NCI-H2081 treated with DMSO at 0.1 percent for 48 hours (cell line): ENCODE measurements at places on chromosomes 4 and X.

DNA sequence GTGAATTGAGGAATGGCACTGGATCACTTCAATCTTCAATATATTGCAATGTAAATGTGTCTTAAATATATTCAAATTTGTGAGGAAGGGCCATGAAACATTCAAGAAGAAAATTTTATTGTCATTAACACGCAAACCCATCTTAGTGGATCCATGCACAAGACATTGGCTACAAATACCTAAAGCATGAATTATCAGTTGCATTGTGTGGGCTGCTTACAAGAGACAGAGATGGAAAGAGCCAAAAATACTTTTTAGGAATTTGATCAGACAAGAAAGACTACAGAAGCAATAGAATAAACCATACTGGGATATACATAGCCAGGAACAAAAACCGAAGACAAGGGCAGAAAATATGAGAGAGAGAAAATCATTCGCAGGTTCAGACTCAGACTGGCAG is 616.2 kb upstream of the GRIA3 start:
- DNase-seq, result no peak

DNA sequence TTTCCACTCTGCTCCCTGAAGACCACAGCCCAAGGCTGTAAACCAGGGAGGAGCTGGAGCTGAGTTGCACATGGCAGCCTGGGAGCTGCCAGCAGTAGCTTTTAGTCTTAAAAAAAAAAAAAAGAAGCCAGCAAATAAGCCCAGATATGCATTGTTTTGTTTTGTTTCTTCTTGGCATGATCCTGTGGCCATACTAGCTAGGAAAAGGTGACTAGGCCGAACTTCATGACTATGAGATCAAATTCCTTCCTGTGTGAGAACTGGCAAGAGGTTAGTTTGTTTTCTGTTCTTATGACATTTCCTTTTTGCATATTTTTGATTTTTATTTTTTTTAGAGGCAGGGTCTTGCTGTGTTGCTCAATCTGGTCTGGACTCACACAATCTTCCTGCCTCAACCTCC is 323.3 kb downstream of the DCTD start:
- no peak for DNase-seq

DNA sequence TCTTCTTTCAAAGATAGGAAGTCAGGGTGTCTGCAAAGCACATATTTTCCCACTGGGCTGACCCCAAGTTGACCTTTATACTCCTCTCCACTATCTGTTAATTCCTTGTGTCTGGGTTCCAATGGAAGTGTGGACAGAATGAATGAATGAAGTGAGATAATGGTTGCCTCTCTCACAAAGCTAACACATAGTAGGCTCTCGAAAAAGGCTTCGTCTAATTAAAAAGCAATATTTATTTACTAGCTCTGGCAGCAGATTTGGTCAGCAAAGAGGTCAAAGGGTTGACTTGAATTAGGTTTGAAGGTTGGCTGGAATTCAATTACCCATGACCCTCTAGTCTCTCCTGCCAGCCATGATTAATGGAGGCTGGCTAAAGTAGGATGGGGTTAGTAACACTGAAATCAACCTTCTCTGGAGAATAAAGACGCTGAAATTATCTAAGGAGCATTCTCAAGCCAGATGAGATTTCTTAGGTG is 280.3 kb upstream of the KLF3 start:
- no peak for DNase-seq

GRCh38 chrX:8042304-8042703 is 115.1 kb upstream of the PNPLA4 start:
- DNase-seq, result no peak

DNA sequence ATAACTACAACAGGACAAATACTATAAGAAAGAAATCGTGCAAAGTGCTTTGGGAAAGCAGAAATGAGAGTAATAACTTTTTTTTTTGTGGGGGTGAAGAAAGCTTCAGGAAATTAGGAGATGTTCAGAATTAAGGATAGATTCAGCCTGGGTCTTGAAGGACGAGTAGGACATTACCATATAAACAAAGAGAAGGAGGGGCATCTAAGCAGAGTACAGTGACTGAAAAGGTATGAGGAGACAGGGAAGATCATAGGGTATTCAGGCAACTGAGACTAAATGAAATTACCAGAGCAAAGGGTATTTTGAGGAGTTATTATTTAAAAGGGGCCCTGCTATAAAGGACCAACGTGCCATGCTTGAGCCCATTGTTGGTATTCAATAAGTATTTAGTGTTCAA is 3.1 kb upstream of the STAP1 start:
- no peak for DNase-seq

DNA sequence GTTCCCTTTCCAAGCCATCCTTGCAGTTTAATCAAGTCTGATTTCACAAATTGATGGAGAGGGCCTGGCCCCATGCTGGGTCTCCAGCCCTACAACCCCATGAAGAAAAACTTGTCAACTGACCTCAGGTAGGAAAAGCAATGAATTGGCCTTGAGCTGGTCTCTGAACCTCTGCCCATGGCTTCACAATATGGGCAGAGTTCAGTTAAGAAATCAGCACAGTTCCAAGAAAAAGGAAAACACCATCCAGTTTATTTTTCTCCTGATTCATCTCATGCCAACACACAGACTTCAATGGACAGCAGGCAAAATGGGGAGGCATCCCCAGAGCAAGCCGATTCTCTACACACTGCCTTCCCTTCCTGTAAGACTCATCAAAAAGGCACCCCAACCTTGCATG is 3.3 kb downstream of the RIPPLY1 start:
- no peak for DNase-seq

DNA sequence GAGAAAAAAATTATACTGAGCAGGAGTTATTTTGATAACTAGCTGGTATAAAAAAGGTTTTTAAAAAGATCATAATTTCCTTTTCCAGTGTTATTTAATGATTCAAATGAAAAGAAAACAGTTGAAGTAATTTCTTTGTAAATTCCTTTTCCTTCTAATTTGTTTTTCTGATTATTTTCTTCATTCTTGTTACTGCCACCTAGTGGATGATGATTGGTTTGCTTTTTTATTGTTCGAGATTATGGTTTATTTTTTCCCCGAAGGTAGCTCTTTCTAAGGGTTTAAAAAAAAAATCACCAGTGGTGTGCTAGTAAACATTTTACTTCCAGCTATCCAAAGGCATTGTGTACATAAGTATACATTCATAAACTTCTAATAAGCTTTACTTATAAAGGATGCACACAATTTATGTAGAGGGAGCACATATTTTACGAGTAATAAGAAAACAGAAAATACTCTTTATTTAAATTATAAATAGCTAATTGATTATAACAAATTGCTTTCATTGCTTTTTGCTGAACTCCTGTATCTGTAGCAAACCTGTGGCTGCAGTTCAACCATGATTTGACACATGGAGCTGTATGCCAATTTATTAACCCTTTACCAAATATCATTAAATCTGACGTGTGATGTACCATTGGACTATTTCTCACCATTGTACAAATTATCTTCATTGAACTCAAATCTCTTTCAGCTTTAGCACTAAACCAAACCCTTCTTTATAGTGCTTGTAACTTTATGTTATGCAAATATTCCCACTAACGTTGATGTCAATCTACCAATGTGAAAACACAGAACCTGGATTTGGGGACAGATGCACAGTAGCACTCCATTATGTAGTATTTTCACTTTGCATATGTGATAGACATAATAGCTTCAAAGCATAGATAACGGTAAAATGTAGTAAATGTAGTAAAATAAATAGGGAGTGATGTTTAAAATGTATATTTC is 97.8 kb upstream of the ANK2 start:
- DNase-seq, result no peak

- no peak for DNase-seq
These were observed 141.1 kb downstream of the MAML3 start for GRCh38 chr4:140012688-140013486.

GRCh38 chrX:150844016-150844415 is 54.5 kb downstream of the CD99L2 start:
- no peak for DNase-seq
